ENCODE measurements at places on chromosomes 3 and 15.

DNA sequence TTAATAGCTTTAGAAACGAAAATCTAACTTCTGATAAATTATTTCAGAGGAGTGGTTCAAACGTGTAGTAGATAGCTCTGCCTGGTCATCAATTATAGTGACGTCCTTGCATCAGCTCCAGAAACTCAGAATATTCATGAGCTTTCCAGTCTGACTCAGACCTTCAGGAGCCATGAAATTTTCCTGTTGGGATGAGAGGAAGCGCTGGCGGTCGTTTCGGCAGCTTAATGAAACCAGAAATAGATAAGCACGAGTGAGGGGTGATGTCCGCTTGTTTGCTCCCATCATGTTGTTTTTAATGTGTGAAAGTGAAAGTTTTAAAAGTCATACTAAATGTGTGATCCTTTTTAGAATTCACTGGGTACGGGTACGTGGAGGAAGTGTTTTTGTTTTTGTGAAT is 141.1 kb downstream of the PGPEP1L start:
- DNase-seq: no peak

- no peak for DNase-seq
Observed at GRCh38 chr3:61464518-61465140, 96.7 kb upstream of the PTPRG start.

- DNase-seq: no peak
Observed at GRCh38 chr3:65144791-65145351, 457.1 kb upstream of the ADAMTS9 start.

GRCh38 chr3:76497636-76498035 is 542.3 kb upstream of the ROBO2 start:
- no peak for DNase-seq

DNA sequence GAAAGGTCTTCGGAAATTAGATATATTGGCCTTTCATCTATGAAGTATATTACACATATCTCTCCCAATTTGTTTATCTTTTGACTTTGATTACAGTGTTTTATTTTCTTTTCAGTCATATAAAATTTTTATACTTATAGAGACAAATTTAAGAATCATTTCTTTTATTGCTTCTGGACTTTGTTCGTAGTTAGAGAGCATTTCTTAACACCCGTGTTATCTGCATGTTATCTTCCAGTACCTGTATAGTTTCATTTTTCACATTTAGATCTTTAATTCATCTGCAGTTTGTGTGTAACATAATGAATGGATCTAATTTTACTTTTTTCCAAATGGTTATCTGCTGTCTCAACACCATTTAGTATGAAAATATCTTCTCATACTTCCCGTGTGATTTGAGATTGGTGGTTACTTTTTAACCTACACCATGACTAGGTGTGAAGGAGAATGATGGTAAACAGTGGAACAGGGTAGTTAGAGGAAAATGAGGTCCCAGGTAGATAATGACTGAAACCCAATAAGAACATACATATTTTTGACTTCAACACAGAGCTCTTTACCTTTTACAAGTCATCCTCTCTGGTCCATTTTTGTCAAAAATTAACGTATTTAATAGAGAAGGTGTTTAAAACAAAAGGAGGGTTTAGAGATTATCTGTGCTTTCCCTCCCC is 99.3 kb downstream of the LPP start:
- DNase-seq: no peak

All from RPMI8226 (cell line).